ENCODE measurements at places on chromosomes 11 and 22.

DNA sequence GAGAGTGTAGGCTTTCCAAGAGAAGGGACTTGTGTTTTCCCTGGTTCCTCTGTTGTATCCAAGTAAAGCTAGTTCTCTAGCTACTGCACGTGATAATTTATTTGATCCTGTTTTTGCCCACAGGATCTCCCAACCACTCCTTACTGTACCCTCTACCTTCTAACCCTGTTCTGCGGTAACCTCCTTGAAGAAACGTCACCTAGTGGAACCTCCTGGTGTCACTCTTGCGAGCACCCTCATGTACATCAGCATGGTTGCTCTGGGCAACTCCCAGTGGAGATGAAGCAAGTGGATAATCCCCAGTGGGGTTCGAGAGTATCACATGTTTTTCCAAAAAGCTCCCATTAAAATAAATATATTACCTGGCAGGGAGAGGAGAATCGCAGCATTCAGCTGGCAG lies 108.9 kb upstream of the CLMP start:
- DNase-seq: no peak
- H3K4me1 ChIP-seq: peaks cover 6% of the 10 kb centered on the region
- H3K36me3 ChIP-seq: no peaks in the 10 kb centered on the region
- no peaks in the 10 kb centered on the region for H3K27me3 ChIP-seq

DNA sequence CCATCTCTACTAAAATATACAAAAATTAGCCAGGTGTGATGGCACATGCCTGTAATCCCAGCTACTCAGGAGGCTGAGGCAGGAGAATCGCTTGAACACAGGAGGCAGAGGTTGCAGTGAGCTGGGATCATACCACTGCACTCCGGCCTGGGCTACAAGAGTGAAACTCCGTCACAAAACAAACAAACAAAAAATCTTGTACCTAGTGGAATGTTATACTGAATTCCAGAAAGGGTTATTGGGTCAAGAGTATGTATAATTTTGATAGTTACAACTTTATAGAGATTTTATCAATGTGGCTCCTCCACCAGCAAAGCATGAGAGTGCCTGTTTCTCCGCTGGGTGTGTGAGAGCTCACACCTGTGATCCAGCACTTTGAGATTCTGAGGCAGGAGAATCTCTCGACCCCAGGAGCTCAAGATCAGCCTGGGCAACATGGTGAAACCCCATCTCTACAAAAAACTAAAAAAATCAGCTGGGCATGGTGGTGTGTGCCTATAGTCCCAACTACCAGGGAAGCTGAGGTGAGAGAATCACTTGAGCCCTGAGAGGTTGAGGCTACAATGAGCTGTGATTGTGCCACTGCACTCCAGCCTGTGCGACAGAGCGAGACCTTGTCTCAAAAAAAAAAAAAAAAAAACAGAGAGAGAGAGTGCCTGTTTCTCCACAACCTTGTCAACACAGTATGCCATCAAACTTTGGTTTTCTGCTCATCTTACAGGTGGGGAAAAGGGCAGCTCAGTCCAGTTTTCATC lies 12.7 kb upstream of the FOLR1 start:
- H3K36me3 ChIP-seq: no peaks in the 10 kb centered on the region
- H3K27me3 ChIP-seq: no peaks in the 10 kb centered on the region
- no peak for DNase-seq
- H3K27ac ChIP-seq: no peak overlapping the region
- no peak overlapping the region for H3K4me3 ChIP-seq

DNA sequence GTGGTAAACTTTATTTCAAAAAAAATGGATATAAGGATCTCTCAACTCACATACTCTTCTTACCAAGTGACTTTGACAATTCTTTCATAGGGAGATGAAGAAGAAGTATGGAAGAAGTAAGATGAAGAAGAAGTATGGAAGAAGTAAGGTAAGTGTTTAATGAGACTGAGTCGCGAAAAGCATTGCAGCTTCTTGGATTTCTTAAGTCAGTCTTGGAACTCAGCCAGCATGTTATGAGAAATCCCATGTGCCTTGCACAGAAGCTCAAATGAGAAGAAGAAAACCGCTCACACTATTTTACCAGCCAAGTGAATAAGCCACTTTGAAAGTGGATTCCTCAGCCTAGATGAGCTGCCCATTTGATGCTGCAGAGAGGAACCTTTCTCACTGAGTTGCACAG lies 332.0 kb upstream of the CCDC179 start:
- DNase-seq: no peak
- H3K27me3 ChIP-seq: no peaks in the 10 kb centered on the region
- H3K27ac ChIP-seq: no peak overlapping the region
- H3K4me1 ChIP-seq: no peaks in the 10 kb centered on the region
- H3K36me3 ChIP-seq: no peaks in the 10 kb centered on the region

- H3K4me3 ChIP-seq: no peak overlapping the region
- no peaks in the 10 kb centered on the region for H3K36me3 ChIP-seq
- H3K27ac ChIP-seq: no peak overlapping the region
- H3K4me1 ChIP-seq: no peaks in the 10 kb centered on the region
- DNase-seq: no peak
- H3K27me3 ChIP-seq: no peaks in the 10 kb centered on the region
Measured at GRCh38 chr22:42033263-42034181, 34.9 kb downstream of the WBP2NL start.

DNA sequence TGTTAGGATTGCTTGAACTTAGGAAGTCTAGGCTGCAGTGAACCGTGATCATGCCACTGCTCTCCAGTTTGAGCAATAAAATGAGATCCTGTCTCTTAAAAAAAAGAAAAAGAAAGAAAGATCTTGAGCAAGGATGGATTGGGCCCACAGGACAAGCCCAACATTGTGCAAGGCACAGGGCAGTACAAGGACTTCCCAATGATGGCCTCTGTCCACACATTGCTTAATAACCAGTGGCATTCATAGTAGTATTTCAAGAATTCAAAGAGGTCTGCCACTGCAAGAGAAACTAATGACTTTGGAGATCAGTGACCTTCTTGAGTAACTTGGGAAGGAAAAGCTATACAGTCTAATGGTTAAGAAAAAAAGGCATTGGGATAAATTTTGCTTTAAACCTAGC lies 44.6 kb downstream of the SEZ6L start:
- H3K27me3 ChIP-seq: no peaks in the 10 kb centered on the region
- H3K36me3 ChIP-seq: no peaks in the 10 kb centered on the region
- no peaks in the 10 kb centered on the region for H3K4me1 ChIP-seq

Data from thoracic aorta (tissue), 2 donors.